ENCODE measurements at places on chromosomes 6 and 20.

GRCh38 chr6:96724641-96725040 is 112.6 kb downstream of the GPR63 start:
- no peak for DNase-seq

- no peak for DNase-seq
These were observed 32.9 kb downstream of the PNLDC1 start for GRCh38 chr6:159832946-159833345.

DNA sequence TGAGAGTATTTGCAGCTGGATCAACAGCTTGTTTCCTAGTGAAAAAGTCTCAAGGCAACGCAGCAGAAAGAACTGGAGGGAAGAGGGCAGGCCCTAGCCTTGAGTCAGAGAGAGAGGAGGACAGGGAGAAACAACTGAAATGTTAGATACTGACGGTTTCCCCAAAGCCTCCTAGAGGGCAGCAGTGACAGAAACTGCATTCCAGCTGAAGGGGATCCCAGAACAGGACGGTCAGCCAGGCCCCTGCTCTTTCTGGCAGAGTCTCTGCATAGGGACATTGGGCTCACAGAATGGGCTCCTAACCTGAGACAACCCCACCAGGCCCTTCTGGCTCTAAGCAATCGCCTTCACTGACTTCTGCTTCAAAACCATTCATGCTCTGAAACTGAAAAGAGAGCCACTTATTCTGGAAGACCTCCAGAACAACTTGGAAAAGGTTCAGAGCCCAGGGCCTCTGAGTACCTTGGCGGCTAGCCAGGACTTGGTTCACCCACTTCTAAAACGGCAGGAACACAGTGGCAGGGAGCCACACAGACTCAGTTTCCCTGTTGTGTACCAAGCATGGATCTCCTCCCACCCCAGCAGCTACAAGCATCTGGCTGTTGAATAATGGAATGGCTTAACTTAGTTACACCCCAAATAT is 72.9 kb downstream of the PSMB1 start:
- no peak for DNase-seq

- DNase-seq = no peak
These were observed 123.8 kb upstream of the ID4 start for GRCh38 chr6:19713411-19713810.

DNA sequence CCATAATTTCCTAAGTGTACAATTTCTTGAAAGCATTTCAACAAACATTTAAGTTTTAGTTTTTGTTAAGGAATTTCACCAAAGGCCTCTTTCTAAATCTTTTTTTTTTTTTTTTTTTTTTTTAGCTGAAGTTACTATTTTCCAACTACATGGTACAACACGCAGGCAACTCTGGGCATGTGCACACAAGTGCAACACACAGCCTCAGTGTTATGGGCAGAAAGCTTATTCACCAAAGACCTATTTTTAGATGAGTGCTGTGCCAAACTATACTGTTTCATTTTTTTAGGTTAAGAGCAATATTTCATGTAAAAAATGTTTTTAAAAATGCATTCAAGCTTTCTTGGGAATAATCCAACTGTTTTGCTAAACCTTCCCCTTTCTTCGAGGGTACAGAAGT is 42.0 kb upstream of the MAP3K4 start:
- DNase-seq = no peak

DNA sequence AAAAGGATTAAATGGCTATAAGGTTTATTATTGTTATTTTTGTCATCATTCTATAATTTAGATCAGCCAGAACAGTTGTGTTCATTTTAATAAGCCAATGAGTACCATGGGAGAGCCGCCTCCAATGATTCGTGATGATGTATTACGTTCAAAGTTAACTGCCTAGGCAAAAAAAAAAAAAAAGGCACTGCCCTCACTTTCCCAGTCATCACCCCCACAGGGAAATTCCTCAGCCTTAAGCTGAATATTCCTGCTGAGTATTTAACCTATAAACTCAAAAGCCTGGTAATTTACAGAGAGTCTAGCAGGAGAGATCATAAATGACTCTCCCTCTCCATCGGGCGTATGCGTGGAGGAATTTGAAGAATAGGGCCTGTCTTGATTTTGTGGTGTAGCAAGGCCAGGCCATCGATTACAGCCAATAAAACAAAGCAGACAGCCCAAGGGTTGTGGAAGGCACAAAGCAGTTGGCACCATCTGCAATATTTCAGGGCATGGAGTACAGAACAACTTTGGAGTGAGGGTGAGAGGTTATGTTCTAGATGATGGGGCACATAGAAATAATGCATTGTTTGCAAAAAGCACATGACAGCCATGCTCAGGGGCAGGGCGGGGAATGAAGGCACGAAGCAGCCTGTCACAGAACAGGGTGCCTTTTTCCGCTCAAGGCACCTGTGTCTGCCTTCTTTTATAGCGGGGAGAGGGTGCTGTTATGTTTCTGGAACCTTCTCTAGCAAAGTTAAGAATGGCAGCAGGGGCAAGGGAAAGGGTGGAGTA is 138.2 kb upstream of the DTNBP1 start:
- DNase-seq = no peak

DNA sequence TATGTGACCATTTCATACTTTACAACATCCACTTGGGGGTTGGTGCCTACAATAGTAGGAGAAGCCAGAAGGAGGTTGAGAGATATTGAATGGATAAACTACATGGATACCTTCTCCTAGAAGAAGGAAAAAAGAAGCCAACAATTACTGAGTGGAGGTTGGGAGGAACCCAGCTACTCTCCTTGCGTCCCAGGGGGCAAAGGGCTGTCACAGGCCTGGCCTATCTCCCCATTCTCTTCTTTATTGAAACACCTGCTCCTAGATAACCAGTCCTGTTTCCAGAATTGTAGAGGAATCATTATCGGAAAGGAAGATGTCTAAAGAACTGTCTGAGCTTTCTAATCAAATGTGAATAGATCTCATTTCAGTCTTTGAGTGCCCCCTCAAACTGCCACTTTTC is 115.1 kb downstream of the MAP7 start:
- DNase-seq = no peak

DNA sequence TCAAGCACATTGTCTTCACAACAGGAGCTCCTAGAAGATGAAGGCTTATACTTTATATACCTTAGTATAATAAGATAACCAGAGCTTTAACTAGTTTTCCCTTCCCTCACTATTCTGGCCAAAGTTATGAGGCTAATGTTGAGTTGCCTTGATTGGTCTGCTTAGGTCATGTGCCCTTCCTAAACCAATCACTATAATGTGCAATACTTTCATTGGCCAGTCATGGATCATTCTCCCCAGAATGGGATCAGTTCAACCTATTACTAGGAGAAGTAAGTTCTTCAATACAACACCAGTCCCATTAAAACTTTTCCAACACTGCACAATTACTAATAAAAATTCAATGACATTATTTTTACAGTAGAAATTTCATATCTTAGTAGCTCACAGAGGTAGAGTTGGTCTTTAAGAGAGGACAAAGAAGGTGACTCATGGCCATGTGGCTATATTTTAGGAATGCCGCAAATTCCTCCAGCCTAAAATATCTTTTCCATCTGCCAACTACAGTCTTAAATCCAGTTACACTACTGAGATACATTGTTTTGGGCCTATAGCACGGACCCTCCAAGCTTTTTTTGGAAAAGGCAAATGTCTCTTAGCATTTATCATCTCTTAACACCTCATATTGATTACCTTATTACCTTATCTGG is 12.5 kb upstream of the POU3F2 start:
- DNase-seq = no peak

Data from AG04449 (cell line).